ENCODE measurements at places on chromosomes 7 and 10.
A peak's percentile ranks its signal among the peaks of the same experiment; 100 is the strongest.

DNA sequence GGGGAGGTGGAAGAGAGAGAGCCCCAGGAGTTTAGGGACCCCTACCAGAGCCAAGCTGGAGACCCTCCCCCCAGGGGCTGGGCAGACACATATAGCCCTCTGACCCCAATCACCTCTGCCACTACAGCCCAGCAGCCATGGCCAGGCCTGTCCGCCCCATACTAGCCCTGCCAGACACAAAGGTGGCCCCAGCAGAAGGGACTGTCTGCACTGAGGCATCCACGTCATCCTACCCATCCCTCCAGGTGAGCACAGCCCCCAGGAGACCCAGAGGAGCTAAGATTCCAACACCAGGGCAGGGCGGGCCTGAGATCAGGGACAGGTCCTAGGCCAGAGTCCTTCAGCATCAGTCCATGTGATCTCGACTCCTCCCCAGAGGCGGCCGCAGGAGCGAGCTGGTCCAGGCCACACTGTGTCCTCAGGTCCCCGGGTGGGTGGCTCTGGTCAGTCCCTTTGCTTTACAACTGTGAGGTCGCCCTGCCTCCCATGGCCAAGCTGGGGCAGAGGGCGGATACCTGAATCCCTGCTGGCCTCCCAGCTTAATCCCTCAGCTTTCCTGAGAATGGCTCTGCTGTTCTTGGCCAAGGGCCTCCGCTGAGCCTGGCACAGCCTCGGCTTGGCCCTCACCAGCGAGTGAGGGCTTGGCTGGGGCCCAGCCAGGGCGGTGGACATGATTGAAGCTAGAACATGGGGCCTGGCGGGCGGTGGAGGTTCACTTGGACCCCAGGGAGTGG is 14.3 kb upstream of the ELN start:
- DNase-seq = no peak

GRCh38 chr7:43108255-43109011 is 4.0 kb upstream of the HECW1 start:
- peak; percentile 48 for DNase-seq

GRCh38 chr7:28226003-28226402 is 45.4 kb upstream of the JAZF1 start:
- DNase-seq = no peak

DNA sequence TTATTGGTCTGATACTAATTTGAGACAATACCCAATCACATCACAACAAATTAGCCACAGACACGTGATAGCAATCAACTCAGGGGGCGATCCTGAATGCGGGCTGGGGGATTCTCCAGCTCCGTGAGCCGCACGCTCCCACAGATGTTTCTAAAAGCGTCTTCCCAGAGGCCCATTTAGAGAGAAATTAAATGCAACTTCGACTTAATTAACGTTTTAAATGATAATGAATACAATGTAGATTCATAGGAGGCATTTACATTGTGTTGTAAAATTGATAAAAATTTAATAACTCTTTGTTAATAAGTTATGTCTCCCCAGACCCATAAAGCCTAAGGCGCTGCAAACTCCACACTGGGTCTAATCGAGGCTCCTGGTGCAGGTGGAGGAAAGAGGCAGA is 642.6 kb downstream of the KCNMA1 start:
- DNase-seq = no peak

GRCh38 chr10:8591640-8592039 is 537.2 kb downstream of the GATA3 start:
- DNase-seq = no peak

DNA sequence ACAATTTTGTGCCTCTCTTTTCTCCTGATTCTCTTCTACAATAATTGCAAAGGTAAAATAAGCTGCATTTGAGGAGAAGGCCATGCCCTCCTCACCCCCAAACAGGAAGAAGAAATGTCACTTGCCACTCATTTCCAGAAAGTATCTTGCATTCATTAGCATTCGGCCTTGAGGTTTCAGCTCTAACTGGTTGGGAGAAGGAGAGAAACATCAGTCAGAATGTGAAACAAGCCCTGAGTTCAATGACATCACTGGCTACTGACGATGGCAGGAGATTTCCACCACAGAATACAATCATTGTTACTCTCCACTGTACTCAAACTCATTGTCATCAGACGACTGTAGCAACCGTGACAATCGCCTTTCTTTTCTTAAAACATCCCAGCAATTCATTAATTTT is 72.8 kb downstream of the PRKCQ start:
- no peak for DNase-seq

DNA sequence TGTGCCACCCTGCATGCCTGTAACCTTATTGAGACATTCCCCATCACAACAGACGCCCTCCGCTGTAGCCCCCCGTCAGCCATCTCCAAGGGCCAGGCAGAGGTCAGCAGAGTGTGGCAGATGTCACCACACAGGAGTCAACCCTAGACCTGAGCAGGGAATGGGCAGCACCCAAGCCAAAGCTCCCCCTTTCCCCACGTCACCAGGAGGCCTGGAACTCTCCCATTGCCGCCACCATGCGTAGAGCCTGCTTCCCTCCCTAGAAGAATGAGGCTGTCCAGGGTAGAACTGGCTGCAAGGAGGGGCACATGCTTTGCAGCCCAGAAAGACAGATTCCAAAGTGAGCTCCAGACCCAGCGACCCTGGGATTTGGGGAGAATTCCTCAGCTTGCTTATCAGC is 342.9 kb downstream of the TNS3 start:
- DNase-seq = no peak

GRCh38 chr7:5354460-5355232 is 69.0 kb downstream of the TNRC18 start:
- DNase-seq = no peak

GRCh38 chr7:12494687-12495024 is 75.9 kb upstream of the SCIN start:
- no peak for DNase-seq

DNA sequence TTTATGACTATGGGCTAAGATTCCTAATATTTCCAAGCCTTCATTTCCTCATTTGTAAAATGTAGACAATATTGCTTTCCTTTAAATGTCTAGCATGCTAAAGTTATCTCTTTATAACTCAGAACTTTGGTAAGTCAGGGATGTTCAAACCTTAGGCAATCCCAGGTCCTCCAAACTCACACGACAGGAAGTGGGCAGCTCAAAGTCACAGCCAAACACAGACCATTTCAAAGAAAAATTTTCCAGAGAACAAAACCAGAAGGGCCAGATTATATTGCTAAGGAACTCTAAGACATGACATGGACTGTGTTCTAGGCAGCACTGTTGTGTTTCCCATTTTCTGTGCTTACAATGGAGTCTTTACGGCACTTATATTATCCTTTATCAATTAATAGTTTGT is 87.8 kb upstream of the DYNC1I1 start:
- DNase-seq = no peak

- DNase-seq = no peak
Observed at GRCh38 chr7:142874837-142875236, 10.7 kb downstream of the TRPV6 start.

GRCh38 chr10:73959484-73960243 is 38.3 kb upstream of the VCL start:
- no peak for DNase-seq

GRCh38 chr7:17713584-17713983 is 226.7 kb downstream of the SNX13 start:
- DNase-seq = no peak

GRCh38 chr7:11767148-11767547 is 64.8 kb downstream of the THSD7A start:
- DNase-seq = no peak

DNA sequence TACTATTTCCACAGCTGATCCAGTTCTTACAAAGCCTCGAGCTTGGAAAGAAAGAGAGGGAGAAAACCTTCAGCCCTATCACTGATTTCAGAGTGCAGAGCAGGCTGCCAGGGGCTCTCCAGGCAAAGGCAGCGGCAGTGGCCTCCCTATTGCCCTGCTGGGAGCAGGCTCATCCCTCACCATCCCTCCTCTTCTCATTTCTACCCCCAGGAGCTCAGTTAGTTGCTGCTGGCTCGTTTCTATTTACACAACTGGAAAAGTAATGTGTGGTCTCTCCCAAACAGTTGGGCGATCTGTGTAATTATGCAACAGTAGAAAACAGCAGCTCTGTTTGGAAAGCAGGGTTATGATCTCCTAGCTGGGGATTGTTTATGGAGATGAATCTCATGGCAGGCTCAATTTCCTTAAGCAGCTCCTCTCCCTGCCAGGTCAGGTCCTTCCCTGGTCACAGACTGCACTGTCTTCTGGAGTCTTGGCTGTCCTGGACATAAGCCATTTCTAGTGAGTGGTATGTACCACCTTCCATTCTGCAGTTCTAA is 28.7 kb upstream of the TNS3 start:
- no peak for DNase-seq

GRCh38 chr7:79182283-79182682 is 271.2 kb downstream of the MAGI2 start:
- DNase-seq = no peak

DNA sequence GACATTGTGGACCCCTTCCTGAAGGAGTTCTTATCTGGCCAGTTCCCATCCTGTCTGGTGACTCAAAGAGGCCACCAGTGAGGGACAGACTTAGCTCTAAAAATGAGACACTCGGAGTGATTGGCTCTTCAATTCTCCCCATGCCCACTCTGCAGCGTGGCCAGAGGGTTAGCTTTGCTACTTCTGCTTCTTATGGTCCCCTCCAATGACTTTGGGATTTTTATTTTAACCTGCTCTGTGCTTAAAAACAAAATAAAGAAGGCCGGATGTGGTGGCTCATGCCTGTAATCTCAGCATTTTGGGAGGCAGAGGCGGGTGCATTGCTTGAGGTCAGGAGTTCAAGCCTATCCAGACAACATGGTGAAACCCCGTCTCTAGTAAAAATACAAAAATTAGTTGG is 573.0 kb upstream of the AUTS2 start:
- DNase-seq = no peak

GRCh38 chr7:38318241-38318640 is 44.8 kb upstream of the TARP start:
- DNase-seq = no peak

DNA sequence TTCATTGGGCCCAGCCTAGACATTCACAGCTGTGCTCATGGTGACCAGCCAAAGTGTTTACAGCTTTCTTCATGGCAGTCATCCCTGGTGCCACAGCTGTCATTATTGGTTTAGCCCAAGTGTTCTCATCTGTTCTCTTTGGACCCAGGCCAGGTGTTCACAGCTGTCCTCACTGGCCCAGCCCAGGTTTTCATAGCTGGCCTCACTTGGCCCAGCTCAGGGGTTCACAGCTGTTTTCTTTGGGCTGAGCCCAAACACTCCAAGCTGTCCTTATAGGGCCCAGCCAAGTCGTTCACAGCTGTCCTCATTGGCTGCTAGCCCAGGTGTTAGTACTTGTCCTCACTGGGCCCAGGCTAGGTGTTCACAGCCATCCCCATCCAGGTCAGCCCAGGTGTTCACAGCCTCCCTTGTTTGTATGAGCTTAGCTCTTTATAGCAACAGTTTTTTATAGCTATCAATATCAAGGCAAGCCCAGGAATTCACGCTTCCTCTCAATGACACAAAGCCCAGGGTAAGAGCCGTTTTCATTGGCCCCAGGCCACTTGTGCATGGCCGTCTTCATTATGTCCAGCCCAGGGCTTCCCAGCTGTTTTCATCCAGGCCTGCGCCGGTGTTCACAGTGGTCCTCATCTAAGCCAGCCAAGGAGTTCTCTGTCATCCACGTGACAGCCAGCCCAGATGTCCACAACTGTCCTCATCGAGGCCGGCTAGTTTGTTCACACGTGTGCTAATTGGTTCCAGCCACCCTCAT is 11.6 kb downstream of the FRG2B start:
- DNase-seq = no peak

- no peak for DNase-seq
Observed at GRCh38 chr7:105596866-105597265, 15.6 kb upstream of the EFCAB10 start.

- no peak for DNase-seq
Observed at GRCh38 chr10:70442332-70442988, 979 bp upstream of the NODAL start.

DNA sequence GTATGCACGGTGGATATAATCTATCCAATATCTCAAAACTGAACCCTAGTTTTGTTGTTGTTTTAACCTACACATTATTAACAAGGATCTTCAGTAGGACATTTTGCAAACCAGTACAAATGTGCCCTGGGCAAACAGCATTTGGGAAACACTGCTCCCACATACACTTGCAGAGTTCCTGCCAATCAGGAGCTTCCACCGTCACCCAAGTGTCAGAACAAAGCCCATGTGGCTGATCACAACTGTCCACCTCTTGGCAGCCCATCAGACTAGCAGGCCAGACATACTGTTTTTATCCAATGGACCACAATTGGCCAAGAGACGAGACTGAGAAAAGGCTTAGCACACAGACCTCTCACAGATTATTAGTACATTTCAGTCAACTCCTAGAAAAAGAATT is 200.4 kb downstream of the FAM107B start:
- DNase-seq = no peak

- DNase-seq = no peak
Observed at GRCh38 chr7:34048445-34048844, 143.1 kb downstream of the BMPER start.

DNA sequence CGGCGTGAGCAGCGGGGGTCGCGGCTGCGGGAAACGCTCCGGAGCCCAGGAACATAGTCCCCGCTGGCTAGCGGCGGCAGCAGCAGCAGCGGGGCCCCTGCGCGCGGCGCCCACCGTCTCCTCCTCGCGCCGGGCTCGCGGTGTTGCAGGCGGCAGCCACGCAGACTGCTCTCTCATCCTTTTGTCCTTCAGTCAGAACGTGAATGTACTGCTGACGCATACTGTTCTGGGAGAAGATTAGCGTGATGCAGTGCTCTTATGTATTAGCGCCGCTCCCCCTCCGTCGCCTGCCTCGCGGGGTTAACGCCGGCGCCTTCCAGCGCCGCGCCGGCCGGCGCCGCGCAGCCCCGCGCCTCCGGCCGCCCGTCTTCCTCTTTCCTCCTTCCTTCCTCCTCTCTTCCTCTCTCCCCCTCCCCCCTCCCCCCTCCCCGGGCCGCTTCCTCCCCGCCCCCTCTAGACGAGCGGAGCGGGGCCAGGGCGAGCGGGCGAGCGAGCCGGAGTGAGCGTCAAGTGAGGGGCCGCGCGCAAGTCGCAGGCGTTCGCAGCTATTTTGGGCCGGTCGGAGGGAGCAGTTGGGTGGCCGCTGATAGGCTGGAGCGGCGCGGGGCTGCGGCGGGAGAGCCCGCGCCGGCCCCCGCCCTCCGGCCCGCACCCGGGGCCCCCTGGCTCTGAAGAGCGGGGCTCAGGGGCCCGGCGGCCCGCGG is 816 bp upstream of the LRRC4 start:
- peak; percentile 51 for DNase-seq

DNA sequence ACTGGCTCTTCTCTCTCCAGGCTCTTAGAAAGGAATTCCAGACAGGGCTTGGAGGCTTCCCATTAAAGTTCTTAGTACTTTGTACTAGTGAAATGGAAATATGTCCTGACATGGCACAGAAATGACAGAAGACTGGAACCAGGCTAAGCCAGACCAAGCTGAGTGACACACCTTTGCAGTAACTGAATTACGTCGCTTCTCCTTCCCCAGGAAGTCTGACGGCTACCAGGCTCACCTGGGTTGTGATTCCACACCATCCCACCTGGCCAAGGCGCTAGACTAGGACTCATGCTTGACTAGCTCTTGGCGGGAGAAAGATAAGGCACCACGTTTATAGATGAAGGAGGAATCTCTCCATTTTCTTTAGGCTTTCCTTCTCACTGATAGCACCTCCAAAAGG is 50.7 kb upstream of the KCNIP2 start:
- no peak for DNase-seq

GRCh38 chr7:149794661-149795060 is 21.3 kb upstream of the ZNF467 start:
- no peak for DNase-seq
